COR-L47 (cell line): ENCODE measurements at places on chromosomes 13 and 19.

DNA sequence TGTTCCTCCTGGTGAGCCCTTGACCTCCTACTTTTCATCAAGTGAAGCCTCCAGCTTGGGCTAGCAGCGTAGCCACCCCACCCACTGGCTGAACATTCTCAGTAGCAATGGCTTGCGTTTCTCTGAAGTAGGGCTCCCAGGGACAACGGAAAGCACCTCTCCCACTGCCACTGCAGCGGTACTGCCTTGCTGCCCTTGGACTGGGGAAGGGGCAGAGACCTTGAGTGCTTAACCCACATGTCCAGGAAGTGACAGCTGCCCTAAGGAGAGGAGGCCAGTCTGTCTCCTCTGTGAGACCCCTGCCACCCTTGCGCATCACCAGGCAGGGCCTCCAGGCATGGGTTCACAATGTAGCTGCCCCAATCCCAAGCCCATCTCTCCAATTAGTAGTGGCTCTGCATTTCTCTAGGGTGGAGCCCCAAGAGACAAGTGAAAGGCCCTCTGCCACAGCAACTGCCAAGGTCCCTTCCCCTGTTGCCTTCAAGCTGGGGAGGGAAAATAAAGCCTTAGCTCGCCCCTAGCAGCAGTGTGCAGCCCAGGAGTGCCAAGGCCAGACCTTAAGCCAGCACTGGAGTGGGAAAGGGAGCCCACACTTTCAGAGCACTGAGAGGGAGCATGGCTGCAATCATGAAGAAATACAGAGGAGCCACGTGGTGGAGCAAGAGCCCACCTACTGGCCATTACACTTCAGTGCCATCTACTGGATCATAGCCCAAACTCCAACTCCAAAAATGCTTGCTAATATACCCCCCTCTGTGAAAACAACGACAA lies 175.9 kb upstream of the TRPC4 start:
- DNase-seq, result peak; percentile 57

GRCh38 chr13:20988033-20988908 lies 73.1 kb downstream of the LATS2 start:
- DNase-seq, result no peak

DNA sequence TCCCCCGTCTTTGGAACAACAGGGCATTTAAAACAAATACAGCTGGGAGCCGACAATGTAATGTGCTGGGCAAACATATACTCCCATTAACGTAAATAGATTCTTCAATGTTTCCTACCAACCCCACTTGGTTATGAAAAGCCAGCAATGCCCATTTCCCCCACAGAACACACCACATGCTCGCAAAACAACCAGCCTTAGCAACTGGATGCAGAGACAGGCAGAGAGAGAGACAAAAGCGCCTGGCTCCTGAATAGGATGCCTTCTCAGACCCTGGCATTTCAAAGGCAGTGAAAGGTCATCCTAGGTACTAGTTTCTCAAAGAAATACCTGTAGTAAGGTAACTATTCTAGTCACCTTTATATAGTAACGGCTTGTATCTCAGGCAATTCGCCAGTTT lies 462.9 kb downstream of the ITGBL1 start:
- peak; percentile 86 for DNase-seq

- peak; percentile 66 for DNase-seq
Observed at GRCh38 chr13:76473552-76474134, 412.6 kb downstream of the KCTD12 start.

- DNase-seq, result no peak
Observed at GRCh38 chr19:36986131-36986530, 70.0 kb downstream of the ZNF568 start.

DNA sequence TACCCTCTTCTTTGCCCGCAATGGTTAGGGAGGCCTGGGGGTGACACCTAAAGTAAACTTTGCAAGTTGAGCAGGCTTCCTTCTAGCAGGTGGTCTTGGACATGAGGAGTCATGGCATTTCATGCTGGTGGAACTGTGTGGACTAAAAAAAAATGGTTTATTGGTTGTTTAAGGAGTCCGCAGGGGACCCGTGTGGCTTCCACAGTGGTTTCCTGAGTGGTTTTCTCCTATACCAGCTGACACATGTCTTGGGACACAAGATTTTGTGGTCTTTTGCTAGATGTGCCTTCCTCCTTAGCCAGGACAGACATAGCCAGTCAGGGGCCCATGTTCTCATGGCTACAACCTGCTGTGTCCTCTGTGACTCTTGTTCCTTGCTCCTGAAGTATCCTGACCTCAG lies 1.5 kb downstream of the ZNF543 start:
- no peak for DNase-seq

DNA sequence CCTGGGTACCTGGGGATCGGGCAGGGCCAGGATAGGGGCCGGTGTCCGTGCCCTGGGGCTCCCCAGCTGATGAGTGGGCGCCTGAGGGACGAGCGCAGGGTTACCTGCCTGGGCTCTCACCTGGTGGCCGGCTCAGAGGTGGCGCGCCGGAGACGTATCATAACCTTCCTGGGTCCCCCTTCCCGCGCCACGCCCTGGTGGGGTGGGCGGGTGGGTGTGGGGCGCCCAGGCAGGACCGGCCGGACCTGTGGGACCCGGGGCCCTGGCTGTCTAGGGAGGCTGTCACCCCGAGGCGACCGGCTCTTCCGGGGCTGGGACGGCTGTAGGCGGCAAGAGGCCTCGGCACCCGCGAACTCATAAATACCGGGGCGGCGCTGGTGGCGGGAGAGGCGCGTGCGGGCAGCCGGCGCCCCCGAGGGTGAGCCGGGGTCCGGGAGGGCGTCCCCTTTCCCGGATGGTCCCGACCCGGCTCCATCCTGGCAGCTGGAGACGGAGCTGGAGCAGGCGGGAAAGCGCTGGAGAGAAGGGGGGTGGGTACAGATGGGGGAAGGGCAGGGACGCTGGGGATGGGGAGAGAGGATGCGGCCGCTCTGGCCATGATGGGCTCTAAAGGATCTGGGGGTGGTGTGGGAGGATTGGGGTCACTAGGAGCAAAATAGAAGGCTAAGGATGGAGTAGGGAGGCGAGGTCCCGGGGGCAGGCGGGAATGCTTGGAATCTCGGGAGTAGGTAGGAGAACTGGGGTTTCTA lies at the start of gene ACP7:
ACP7 (plus strand) TSS at position 386 of the 749 bp plus-strand sequence. CDS start 902 bp downstream, outside the sequence.
- no peak for DNase-seq

DNA sequence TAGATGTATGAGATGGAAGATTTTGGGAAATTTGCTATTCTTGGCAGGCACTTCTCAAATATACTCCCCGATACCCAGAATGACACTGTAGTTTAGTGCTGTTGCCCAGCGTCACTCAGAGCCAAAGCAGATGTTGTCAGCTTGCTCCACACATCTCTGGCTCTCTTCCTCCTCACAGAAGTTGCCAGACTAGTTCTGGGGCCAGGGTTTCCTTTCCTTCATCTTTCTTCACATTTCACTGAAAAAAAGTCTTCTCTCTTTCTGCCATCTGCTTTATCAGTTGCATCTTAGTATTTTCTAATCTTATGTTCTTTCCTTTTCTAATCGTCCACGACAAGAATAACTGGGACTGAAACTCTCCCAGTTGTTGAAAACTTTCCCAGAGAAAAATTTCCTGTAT lies 251.4 kb downstream of the RGCC start:
- DNase-seq, result no peak

DNA sequence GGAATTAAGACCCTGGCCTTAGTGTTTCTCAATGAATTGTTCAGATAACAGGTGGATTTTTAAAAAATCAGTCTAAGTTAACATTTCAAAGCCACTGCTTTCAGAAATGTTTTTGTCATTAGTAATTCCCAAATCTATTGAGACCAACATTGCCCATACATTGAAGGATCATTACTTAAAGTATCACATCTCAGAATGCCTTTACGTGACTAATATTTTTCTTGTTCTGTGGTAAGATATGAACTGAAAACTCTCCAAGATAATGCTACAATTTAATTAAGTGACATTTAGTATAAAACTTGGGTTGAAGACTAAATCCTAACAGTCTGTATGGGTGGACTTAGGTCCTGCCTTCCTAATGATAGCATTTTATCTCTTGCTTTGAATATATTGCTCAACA lies 59.4 kb upstream of the POSTN start:
- DNase-seq, result no peak

DNA sequence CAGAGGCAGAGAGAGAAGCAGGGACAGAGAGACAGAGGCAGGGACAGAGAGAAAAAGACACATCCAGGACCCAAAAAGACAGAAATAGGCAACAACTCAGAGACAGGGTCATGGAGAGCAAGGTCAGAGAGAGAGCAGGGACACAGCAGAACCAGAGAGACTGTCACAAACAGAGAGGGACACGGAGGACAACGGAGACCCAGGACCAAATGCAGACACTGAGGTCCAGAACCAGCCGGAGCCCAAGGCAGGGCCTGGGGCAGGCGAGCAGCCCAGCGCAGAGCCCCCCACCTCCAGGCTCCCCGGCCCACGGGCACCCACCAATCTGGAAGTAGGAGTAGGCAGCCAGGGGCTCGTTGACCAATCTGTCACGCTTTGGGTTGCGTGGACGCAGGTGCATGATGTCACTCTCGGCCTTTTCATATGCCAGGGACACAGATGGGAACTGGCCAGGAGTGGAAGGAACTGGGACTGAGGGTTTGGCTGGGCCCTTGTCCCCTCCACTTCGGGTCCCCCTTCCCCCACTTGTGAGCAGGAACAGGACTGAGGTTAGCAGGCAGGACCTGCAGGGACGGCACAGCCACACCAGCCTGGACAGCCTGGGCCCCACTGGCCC lies 8.1 kb downstream of the TMEM147 start:
- DNase-seq, result no peak

GRCh38 chr13:48009284-48009683 lies 8.2 kb upstream of the SUCLA2 start:
- no peak for DNase-seq
